ENCODE measurements at places on chromosomes 3 and 15.
A peak's percentile ranks its signal among the peaks of the same experiment; 100 is the strongest.

- no peak for DNase-seq
These were observed 891.4 kb downstream of the NTRK3 start for GRCh38 chr15:87365186-87365585.

DNA sequence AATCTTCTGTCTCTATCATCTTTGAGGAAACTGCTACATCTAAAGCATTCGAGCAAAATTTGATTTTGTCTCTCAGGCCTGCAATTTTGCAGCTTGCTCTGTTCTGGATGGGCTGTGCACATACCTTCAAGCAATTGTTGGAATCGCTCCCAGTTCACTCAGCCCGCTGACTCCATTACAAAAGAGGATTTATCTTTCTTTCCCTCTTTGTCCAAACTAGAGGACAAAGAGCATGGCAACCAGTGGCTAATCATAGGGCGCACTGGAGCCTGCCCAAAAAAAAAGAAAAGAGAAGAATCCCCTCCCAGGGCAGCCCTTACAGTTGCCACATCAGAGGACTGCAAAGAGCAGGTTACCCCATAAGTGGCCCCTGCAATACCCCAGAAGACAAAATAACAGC is 49.0 kb upstream of the DUT start:
- no peak for DNase-seq

DNA sequence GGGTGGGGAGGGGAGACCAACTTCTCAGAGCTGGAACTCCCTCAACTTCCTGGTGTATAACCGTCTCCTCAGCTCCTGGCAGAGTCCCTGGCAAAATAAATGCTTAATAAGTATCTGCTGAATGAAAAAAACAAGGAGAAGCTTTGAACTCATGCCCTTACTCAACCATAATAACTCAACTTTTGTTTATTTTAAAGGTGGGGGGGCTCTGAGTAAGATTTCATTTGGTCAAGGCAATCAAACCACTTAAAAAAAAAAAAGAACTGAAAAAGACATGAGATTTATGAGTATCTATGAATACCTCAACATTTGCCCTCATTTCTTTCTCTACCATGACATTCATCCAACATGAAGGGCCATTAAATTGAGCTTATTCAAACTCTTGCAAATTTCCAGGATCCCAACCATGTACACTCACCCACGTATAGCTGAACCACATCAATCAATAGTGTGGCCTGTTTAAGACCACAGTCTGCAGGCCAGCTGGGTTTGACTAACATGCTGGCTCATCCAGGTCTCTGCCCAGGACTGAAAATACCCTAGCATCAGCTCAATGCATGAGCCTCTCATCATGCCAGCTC is 157.9 kb downstream of the FOXP1 start:
- no peak for DNase-seq

GRCh38 chr15:70264014-70264582 is 166.4 kb upstream of the TLE3 start:
- DNase-seq = peak; percentile 48

DNA sequence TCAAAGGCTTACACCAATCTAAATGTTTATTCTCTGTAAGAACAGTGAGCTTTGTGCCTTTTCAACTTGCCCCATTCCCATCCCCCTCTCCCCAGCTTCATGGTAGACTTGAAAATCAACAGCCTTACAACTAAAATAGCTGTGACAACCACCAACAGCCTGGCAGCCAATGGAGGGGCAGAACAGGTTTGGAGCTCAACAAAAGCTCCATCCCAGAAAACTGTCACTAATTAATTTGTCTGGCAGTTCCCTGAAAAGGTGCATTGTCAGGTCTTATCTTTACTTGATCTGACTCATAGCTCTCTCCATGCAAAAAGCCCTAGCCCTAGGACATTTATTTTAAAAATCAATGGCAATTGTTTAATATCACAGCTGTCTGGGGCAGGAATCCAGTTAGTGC is 22.6 kb downstream of the MTHFS start:
- DNase-seq = no peak

DNA sequence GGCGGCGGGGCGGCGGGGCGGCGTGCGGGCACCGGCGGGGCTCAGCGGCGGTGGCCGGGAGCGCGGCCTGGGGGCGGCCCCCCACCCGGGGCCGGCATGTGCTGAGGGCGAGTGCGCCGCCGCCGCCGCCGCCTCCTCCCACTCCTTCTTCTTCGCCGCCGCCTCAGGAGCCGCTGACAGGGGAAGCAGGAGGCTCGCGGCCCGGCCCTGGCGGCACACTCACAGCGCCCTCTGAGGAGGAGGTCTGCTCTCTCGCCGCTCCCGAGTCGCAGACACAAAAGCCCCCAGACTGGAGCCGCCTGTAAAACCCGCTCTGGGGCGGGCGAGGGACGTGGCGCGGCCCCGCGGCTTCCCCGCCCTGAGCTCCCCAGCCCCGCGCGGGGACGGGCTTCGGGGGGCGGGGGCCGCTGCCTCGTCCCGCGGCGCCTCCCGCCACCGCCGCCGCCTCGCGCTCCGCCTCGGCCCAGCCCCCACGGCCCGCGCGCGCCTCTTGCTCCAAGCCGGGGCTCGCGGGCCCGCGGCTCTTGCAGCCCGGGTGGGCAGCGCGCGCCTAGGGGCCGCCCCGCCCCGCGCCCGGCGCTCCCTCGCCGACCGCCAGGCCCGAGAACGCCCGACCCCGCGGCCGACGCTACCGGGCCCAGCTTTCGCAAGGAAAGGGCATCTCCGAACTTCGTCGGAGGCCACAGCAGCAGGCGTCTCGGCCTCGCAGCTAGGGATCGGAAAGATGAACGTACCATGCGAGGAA is at the start of gene PYGO1:
PYGO1 (minus strand) TSS at position 276 of the 745 bp plus-strand sequence. CDS start 462 bp downstream, outside the sequence.
- DNase-seq = peak; percentile 13

DNA sequence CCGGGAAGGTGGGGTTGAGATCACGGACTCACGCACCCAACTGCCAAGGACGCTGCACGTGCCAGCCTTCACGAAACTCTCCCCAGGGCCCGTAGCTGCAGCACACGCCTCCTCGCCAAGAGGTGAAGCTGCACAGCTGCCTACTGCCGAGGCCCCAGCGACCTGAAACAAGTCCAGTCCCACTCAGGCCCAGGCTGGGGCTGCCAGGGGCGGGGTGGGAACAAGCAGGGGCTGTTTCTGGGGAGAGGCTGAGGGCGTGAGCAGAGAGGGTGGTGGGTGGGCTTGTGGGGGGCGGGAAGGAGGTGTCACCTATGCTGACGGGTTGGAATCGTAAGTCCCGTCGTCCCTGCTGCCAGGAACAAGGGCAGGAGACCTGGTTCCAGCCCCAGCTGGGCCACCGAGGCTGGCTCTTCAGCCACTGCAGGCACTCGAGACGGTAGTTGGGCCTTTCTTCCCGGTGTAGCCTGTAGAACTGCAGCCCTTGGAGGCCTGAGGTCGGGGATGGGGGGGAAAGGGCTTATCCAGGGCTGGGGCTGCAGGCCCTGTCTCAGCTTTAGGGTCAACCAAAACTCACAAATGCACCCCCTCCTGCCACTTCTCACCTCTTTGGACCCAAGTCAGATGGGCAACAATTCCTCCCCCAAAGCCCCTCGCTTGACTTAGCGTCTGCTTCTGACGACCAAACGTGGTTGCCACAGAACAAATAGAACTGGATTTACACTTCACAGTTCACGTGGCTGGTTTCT is 44.4 kb downstream of the MUC20 start:
- DNase-seq = no peak

- no peak for DNase-seq
These were observed 51.6 kb upstream of the SRGAP3 start for GRCh38 chr3:9301091-9301490.

GRCh38 chr3:182735672-182736071 is 57.6 kb upstream of the ATP11B start:
- no peak for DNase-seq

GRCh38 chr3:25265284-25265683 is 162.8 kb upstream of the RARB start:
- DNase-seq = no peak

DNA sequence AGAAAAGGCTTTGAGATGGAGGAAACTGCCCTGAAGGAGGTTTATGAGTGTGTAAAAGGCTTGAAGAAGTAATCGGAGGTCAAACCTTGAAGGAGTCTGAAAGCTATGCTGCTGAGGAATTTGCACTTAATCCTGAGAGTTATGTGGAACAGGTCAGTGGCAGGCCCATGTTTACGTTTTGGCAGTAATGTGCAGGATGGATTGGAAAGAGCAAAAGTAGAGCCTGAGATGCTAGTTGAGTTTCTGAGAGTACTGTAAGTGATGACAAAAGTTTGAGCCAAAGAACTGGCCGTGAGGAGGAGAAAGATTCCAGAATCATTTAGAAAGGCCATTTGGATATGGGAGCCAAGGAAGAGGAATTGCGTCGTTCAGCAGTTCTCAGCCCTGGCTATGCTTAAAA is 3.2 kb upstream of the GASK1A start:
- DNase-seq = no peak

DNA sequence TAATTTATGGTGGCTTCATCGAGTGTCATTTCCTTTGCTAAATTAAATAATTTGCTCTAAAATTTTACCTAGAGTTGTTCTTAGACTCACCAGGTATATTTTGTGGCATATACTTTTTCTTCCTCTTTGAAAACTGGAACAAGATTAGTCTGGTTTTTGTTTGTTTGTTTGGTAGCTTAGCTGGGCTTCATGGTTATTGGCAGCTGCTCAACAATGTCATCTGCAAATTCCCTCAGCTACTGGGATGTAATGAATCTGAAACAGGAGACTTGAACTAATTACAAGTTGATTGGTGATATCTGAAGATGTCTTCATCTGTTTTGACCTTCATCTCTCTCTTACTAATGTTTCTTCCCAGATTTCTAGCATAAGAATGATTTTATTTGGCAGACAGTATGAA is 270.5 kb upstream of the P2RY1 start:
- DNase-seq = no peak

DNA sequence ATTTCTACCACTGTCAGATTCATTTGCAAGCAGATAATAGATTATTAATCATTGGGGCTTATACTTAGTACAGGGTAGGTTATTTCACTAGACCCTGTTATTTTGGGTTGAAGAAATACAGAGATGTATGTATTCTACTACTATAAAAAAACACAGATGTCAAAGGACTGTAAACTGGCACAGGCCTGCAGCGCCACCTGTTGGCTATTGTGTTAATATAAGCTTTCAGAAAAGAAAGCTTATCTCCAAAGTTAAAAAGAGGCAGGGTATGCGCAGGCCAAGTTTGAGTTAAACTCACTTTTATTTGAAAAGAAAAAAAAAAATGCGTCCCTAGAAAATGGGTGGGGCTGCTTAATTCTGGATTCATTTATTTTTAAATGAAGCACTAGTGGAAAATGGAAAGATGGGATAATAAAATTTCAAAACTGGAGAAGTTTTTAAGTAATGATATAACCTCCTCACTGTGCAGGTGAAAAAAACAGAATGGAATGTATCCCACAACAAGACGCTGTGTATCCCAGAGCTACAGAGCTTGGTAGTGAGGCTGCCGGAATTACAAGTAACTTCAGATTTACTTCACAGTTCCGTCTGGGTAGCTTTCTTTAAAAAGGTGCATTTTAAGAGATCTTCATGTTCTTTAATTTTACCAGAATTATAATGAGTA is 407.2 kb upstream of the TGFBR2 start:
- peak; percentile 15 for DNase-seq

DNA sequence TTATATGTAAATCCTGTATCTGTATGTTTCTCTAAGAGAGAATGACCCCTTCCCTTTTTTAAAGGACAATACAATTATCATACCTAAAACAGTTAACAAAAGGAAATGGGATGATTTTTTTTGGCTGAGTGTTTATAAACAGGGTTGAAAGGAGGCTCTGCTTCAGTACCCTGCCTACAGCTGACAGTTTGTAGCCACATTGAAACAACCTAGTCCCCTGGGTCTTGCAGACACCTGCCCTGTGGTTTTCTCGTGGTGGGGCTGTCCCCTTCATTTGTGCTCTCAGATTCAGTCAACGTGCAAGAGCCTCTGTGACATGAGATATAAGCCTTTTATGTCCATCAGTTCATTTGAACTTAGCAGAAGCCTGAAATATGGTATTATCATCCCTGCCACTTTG is 2.3 kb upstream of the HMCES start:
- no peak for DNase-seq

DNA sequence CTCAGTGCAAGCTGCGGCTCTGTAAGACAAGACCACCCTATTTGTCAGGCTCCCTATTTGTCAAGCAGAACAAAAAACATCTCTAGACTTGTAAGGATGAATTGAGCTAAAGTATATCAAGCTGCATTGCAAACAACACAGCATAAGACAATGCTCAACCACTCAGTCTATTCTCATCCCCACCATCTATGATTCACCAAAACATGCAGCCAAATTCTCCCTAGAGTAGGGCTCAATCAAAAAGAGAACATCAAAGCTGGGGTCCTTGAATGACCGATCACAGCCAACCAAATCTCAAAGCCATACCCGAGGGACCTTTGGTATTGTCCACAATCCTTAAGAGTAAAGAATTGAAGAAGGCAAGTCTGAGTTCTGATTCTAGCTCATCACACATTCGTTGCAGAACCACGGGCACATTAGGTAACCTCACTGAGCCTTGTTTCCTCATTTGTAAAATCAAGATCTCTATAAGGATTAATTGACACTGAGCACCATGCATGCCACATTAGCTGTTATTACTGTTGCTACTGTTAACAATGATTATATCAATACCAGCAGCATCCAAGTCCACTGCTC is 31.2 kb downstream of the RFTN1 start:
- no peak for DNase-seq

- DNase-seq = no peak
These were observed 14.5 kb downstream of the EMC4 start for GRCh38 chr15:34239151-34239808.

- DNase-seq = peak; percentile 51
These were observed 42.5 kb downstream of the CMTM6 start for GRCh38 chr3:32460031-32460749.

GRCh38 chr3:115361806-115362205 is 214.7 kb upstream of the ZBTB20 start:
- no peak for DNase-seq

DNA sequence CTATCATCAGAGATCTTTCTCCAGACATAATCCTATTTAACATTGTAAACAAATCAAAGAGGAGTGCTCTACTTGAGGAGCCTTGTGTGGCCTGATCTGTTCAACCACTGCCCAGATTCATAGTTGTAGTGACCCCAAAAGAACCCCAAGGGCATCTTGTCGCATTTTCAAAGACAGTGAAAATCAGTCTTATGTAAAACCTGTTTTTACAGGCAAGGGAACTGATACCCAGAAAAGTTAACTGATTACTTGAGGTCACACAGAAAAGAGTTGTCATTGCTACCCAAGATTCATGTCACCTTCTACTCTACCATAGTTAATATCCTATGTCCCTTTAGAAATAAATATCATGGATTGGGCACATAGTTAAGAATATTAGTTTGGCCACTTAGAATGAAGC is 40.5 kb upstream of the ARPP21 start:
- DNase-seq = no peak

- no peak for DNase-seq
These were observed 289.7 kb upstream of the TPRG1 start for GRCh38 chr3:188881954-188882641.

DNA sequence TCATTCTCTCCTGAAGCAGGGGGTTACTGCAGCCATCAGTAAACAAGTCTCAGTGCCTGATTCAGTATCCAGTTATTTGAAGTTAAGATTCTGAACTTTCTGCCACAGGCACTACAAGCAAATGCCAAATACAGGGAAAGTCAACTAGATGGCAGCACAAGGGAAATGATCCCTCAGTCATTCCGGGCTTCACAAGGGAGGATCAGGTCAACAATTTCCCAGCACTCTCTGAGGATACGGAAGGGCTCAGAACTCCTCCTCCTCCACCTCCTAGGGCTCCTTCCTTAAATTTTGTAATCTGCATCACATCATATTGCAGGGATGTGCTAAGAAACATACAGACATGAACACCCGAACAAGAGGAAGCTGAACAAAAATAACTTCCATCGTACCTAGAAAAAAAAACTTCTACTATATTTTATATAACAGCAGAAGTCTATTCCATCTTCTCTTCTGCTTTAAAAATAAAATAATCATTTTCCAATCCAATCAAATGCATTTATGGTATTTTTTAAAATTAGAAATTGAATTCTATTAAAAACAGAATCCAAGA is 187.1 kb downstream of the FMN1 start:
- no peak for DNase-seq

Measured in DMS79 treated with DMSO at 0.1 percent for 48 hours (cell line).